Vein endothelial cell (primary cell): ENCODE measurements at places on chromosomes 4 and X. TPM values are rescaled to one million over a fixed set of nuclear protein-coding genes. Genes with fewer than 3 reads are reported as not detected.

Gene QRFPR
- total RNA-seq, result not detected in 2 replicates

Gene CHRNA9
- not detected in 2 replicates for total RNA-seq

Gene PCDH19
- total RNA-seq, result 1.6 and 2.0 TPM in 2 replicates

Gene TSPAN6
- total RNA-seq, result 41.9 and 63.0 TPM in 2 replicates
